ENCODE measurements at places on chromosomes 6 and 20.

DNA sequence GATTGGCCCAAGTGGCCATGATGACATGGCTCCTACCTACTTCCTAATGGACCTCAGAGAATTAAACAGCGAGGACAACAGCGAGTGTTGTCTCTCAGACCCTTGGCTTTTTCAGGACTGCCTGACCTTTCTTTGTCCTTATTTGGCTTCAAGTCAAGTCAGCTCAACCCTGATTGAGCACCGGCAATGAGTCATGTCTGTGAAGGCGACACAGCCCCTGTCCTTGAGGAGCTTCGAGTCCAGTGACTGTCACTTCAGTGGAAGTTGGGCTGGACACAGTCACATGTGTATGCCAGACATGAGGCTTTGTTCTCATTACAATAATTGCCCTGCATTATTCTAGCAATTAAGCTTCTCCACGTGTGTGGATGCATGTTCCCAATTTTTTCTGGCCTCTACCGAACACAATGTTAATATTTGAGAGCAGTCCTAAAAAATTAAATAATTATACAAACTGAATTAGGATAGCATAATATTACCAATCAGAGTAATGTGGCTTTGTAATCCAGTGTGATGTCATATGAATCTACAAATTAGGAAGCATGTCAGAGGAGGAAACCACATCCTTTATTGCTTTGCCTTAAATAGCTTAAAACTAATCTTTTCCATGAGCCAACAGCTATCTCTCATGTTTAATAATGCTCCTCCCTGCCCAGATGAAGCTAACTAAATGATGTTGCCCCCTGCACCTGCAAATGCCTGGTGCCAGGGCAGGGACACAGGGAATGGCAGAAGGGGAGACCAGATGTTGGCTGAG lies 178.6 kb downstream of the CDH26 start:
- no peak for DNase-seq

- no peak for DNase-seq
These were observed 191.6 kb upstream of the MCHR2 start for GRCh38 chr6:100185615-100186014.

DNA sequence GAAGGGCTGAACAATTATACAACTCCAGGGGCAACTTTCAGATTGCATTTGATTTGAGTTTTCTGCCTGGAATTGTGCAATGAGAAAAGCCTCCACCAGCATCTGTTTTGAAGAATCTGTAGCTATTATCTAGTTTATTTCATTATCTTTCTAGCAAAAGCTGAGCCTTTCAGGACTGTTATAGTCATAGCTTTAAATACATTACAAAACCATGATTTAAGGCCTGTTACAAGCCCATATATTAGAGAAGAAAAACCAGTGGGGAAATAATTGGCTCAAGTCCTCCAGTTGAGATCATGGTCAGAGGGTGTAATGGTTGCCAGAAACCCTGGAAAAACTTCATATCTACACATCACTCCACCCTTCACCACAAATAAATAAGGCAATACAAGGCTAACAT lies 676.2 kb downstream of the HDGFL1 start:
- DNase-seq: no peak

DNA sequence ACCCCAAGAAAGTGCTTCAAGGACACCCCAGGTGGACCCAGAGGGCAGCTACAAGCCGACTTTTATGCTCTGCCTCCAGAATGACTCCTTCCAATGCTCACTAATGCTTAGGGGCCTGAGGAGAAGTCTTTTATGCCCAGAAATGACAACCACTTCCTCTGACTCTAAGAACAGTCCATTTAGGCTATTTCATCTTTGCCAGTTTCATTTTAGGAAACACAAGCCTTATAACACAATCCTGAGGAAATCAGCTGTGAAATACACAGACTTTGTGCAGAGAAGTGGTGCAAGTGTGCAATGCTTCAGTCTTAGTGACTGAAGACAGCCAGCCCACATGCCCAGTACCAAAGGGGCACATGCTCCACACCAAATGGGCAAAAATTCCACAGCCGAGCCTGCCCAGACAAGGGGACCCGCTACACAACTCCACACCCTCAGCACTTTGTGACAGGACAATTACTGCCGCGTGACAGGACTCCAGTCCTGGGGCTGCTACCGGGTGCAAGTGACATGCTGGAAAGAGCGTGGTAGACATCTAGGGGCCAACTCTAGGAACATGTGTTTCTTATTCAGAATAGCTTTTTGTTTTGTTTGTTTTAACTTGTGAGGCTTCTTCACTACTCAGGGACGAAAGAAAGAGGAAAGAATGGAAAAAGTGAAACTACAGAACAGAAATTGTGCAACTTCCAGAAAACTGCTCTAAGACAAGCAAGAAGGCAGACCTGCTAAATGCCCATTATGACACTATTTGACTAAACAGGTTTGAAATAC lies 28.2 kb upstream of the PLAGL1 start:
- DNase-seq: no peak

- no peak for DNase-seq
These were observed 277.9 kb upstream of the IRAK1BP1 start for GRCh38 chr6:78589436-78589835.

DNA sequence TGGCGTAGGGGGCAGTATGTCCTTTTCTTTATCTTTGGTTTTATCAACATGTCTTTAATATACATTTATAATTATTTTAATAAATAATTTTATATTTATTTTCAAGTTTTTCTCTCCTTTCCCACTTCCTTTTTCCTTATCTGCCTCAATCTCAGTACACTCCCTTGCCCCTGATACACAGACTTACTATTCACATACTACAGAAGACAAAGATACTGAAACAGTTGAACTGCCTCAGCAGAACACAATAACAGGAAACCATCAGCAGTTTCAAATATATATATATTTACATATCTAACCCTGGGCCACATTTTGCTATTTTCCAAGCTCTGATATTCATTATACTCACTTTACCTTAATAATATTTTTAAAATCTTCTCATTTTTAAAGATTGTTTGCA lies 19.8 kb downstream of the IBTK start:
- DNase-seq: no peak

GRCh38 chr6:21953831-21954801 lies 342.7 kb downstream of the PRL start:
- peak; percentile 80 for DNase-seq

- no peak for DNase-seq
These were observed 527 bp downstream of the FBXO30 start for GRCh38 chr6:145814035-145814500.

GRCh38 chr6:35968821-35969220 lies 47.9 kb upstream of the SRPK1 start:
- no peak for DNase-seq

GRCh38 chr6:43286980-43287716 lies 10.9 kb upstream of the SLC22A7 start:
- DNase-seq: no peak

DNA sequence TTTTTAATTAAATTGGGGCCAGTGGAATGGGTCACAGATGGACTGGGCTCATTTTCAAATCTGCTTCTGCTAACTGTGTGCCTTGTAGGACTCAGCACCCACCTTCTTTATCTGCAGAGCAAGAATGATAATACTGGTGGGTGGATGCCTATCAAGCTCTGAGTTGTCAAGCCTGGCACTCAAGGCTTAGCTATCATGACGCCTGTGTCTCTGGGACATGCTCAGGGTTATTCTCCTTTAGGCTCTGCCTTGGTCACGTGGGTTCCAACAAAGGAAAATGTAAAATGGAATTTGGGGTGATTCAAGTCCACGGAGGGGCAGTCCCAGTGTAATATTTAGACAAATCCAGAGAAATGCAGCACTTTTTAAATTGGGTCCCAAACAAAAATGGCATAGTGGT lies 202.3 kb downstream of the TSHZ2 start:
- DNase-seq: no peak

- DNase-seq: no peak
These were observed 203.3 kb downstream of the RNGTT start for GRCh38 chr6:88760091-88760490.

GRCh38 chr20:44800391-44801046 lies 9.8 kb downstream of the RIMS4 start:
- DNase-seq: no peak

GRCh38 chr6:64955435-64955848 lies 751.6 kb downstream of the EYS start:
- no peak for DNase-seq

DNA sequence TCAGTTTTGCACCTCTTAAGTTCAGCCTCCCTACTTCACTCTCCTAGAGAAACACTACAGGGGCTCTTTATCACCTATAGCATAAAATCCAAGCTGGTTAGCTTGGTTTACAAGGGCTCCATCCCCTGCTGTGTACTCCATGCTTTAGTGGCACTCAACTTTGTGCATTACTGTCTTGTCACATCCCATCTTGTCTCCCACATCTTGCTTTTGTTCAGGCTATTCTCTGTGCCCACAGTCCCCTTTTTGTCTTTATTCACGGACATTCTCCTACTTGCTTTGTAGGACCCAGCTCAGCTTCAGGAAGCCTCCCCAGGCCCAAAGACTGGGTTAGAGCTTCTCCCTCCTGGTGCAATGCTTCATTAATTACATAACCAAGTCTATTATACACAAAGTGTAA lies 107.9 kb upstream of the SPACA1 start:
- peak; percentile 1 for DNase-seq

- DNase-seq: no peak
These were observed 192.2 kb upstream of the SYNDIG1 start for GRCh38 chr20:24277196-24277595.

DNA sequence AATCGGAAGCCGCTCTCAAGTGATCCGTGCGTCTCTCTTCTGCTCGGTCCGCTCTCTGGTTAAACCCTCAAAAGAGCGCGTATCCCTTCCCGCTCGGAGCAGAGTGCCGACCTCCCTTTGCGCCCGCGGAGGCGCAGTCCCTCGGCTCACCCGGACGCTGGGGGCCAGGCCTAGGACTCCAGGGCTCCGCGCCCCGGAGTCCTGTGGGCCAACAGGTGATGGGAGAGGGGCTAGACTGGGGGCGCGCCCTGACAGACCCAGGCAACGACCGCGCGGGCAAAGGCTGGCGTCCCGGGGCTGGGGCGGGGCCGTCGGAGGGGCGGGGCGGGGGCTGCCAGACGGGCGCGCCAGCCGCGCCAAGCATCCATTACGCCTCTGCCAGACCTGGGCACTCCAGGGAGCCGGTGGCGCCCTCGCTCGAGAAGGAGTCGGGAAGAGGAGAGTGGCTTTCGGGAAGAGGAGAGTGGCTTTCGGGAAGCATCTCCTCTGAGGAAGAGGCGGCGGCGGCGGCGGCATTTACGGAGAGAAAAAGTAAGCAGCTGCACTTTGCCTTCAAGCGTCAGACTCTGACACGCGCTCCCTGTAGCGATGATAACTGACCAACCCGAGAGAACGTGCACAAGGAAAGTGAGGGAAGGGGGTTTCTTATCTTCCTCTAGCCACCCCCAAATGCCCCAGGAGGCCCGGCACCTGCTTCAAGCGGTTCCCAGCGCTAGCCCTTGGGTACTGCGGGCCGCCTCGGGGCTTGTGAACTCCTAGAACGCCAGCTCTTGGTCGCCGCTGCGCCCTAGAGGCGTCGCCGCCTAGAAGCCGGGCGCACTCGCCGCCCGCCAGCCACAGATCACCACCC lies 2.6 kb downstream of the EPHA7 start:
- peak; percentile 63 for DNase-seq

- DNase-seq: no peak
These were observed 67.7 kb downstream of the SNAP25 start for GRCh38 chr20:10286356-10286755.

Data from NCI-H510A treated with DMSO at 0.1 percent for 48 hours (cell line).